SIG-M5 (cell line): ENCODE measurements at places on chromosomes 2 and 18.

DNA sequence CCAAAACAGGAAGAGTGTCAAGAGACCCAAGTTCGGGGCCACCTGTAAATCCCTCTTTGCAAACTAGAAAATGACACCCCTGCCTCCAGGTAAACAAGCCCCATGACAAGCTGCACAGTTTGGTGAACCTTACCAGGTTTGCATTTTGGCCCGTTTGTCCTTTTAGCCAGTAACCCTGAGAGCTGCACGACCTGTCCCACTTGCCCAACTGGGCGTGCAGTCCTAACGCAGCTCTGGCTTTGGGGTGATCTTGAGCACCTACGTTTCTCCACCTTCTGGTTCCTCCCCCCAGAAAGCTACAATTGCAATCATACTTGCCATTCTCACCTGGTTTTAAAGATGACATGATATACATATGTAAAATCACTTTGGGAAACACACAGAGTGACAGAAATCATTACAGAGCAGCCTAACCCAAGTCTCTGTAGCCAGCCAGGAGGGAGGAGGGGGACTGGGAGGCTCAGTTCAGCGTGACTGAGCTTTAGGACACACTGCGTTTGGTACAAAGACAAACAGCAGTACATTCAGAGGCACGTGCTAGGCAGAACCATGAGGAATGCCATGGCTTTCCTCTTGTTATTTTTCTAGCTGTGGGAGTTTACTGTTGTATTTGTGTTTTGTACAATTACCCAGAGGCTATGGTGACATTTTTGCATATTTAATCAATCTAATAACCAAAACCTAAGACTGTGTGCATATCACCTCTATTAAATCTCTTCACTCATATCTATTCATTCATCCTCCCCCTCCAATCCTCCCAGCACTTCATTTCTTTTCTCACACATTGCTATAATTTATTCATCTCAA lies 304.0 kb downstream of the IRS1 start:
- no peak for DNase-seq

- no peak for DNase-seq
These were observed 3.8 kb downstream of the NAT8 start for GRCh38 chr2:73638429-73638828.

DNA sequence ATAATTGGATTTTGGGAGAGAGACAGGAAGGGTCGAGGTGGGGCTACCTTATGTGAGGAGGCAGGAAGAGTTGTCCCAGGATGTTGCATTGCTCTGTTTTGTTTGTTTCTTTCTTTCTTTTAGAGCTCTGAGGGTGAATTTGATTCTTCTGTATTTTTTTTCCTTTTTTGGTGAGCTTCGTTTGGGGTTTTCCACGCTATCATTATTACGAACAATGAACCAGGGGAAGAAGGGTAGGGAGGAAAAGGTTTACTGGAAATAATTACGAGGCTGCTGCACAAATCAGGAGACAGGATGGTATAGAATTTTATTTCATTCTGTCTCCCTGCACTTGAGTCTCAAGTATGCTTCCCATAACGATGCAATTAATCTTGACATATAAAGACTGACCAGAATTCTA lies 51.4 kb upstream of the ZNF516 start:
- no peak for DNase-seq

- DNase-seq: no peak
These were observed 42.2 kb upstream of the DSC1 start for GRCh38 chr18:31204833-31205232.

DNA sequence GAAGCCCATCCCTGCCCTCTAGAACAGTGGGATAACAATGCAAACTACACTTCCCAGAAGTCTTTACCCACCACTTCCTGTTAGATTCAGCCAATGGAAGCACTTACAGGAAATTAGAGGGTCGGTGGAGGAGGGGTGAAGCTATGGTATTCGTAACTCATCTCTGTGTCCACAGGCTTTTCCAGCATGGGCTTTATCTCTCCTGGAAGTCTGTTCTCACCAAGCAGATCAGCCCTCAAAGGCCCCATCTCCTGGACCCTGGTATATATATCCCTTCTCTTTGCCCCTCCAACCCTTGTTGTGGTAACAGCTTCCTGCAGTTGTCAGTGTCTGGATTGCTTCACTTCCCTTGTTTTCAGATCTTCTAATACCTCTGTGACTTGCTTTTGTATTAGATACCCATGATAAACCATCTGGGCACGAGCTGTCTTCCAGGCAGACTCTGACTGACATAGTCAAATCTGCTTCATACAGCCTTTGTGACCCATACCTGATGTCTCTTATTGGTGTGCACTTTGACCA lies 475.0 kb upstream of the POU3F3 start:
- no peak for DNase-seq

GRCh38 chr2:64873472-64873924 lies 115.7 kb upstream of the SLC1A4 start:
- no peak for DNase-seq

- DNase-seq: no peak
These were observed 96.0 kb upstream of the NEUROD1 start for GRCh38 chr2:181776336-181776735.

GRCh38 chr2:172251231-172251630 lies 148.5 kb upstream of the DLX2 start:
- DNase-seq: no peak

DNA sequence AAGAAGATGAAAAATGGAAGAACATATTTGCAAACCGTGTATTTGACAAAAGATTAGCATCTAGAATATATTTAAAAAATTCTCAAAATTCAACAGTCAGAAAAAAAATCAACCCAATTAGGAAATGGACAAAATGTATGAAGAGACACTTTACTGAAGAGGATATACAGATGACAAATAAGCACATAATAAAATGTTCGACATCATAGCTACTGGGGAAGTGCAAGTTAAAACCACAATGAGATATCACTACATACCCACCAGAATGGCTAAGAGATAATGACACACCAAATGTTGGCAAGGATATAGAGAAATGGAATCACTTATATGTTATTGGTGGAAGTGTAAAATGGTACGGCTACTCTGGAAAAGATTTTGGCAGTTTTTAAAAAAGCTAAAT lies 11.7 kb upstream of the NUP35 start:
- no peak for DNase-seq

DNA sequence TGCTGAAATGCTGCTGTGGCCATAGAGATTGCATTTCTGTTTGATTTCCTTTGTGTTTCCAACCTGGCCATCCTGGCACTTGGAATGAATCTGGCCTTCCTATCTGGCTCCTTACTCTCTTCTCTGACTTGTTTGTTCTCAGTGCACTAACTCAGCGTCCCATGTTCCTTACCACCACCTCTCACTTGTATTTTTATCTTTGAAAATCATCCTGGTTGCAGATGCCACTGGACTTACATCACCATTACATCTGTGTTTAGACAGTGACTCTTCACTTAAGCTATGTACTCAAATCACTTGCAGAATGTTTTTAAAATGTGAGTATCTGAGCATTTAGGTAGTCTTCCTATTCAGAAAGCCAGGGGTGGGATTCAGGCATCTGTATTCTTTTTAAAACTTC lies 239.5 kb downstream of the WDR7 start:
- DNase-seq: no peak

DNA sequence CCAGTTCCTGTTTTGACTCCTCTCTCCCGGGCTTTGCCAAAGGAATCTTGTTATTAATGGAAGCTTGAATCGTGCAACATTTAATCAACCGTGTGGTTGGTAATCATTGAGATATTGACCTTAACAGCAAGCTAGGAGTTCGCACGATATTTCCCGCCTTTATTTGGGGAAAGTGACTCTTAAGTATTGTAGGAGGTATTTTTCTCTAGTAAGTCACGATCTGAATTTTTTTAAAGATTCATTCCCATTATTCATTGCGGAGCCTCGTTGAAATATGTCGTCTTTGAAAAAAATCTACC lies 663 bp downstream of the NUP35 start:
- DNase-seq: no peak

DNA sequence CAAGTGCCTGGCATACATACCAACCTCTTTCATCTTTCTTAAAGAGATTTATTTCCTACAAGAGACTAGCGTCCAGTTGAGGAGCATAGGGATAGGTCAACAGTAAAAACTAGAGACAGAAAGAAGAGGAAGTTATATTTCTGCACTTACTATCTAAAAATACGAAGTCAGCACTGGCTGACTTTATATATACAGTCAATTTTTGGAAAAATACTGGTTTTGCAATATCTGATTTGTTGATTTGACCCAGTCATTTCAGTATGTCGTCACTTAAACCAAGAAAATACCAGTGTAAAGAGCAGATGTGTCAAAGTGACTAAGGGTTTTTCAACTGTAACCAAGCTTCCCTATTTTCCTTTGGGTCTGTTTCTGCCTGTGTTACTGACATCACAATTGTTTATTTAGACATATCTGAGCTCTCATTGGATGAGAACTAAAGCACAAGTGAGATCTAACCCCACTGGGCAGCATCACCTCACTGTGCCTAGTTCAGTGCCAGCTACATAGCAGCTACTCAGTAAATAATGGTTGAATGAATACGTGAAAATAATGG lies 23.0 kb downstream of the CYTIP start:
- DNase-seq: peak; percentile 89

GRCh38 chr2:174744111-174744510 lies 20.2 kb downstream of the CHRNA1 start:
- no peak for DNase-seq

GRCh38 chr2:30938196-30938595 lies 130.9 kb upstream of the CAPN13 start:
- DNase-seq: no peak

DNA sequence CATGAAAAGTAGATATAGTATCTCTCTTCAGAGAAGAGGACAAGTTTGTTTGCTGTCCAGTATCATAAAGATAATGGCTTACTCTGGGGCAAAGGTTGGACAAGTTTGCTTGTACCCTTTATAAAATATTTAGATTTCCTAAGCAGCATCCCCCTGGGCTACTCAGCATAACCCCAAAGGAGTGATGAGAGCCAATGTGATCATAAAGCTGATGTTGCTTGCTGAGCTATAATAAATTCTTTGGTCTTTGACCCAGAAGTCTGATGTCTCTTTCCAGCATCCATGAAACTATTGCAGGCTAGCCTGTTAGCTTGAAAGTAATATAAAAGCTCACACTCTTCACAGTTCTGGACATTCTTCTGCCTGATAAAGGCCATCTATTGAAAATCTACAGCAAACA lies 138.3 kb upstream of the STON1 start:
- no peak for DNase-seq

GRCh38 chr2:8534386-8534728 lies 147.5 kb upstream of the ID2 start:
- DNase-seq: no peak

DNA sequence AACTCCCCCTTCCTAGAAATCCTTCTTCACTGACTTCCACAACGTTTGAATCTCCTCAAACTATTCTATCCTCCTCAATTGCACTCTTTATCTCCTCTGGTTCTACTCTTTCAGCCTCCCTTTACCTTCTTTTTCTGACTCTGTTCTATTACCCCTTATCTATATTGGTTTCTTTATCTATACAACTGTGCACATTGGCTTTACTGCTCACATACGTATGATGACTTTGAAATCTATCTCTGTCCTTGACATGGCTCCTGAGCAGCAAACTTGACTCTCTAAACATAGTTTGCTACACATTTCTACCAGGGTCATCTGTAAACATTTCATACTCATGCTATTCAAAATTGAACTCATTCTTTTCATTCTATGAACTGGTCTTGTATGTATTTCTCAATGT lies 601.0 kb upstream of the LINC00305 start:
- no peak for DNase-seq

GRCh38 chr2:237597196-237598145 lies 6.9 kb upstream of the RAB17 start:
- DNase-seq: no peak

- DNase-seq: no peak
These were observed 20.9 kb upstream of the RPRD1A start for GRCh38 chr18:36088256-36088655.

DNA sequence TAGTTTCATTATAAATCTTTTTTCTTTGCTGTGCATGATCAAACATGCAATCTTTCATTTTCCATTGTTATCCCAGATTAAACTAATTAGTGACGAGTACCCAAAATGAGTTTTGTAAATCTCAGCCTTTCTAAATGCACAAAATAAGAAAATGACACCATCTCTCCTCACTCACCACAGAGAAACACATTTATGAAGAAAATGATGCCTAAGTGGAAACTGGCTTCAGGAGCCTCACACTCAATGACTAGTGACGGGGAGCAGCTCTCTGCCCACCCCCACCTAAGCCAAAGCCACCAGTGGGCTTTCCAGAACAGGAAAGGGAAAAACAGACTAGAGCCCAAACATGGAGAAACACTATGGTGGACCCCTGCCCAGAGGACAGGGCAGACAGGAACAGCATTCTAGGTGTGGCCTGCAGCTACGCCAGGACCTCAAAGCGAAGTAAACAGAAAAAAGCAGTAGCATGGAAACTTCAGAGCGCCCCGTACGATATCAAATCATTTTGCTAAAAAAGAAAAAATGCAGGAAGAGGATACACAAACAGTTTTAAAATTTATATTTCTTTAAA lies 113.5 kb downstream of the RBMS1 start:
- no peak for DNase-seq

DNA sequence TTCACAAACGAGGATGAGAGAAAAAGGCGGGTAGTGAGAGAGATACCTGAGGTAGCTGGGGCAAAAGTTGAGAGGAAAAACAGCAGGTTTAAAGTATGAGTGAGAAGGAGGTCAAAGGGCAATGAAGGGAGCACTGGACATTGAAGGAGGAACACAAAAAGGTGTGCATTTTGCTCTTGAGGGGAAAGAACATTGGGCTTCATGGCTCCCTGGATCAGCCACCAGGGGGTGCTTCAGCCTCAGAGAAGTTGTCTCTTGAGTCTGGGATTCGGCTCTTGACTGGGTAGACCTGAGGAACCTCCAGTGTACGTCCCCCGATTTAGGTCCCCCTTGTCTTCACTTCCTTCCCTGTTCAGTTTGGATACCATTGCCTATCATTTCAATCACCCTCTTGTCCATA lies 128.5 kb downstream of the RAPGEF4 start:
- DNase-seq: no peak

- DNase-seq: no peak
These were observed 197.5 kb downstream of the PDE1A start for GRCh38 chr2:182229297-182229696.

DNA sequence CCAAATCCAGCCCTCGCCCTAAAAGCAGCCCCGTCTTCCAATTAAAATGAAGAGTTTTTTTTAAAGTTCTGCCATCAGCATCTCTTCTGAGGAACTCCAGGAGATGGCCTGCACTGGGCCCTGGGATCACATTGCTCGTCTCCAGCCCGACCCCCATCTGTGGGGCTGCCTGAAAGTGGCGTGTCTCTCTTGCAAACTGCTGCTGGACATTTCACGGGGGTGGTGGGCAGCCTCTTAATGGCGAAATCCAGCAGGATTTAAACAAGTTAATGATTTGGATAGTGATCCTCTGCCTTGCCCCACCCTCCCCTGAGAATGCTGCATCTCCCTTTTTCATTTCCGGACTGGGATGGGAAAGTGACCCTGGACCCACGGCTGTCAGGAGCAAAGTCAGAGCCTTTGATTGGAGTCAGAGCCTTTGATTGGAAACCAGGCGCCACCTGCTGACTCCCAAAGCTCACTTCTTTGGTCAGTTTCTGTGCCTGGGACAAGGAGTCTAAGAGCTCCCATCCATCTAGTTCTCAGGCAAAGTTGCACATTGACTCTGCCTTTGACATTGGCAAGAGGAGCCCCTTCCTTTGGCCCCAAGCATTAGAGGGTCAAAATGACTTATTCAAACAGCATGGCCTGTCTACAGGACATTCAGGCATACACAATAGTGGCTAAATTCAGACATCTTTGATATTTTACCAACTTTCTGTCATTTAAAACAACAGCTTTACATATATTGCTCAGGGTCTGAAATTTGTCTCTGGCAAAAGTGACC lies 155.2 kb downstream of the SH3BP4 start:
- DNase-seq: no peak

GRCh38 chr2:149029307-149029965 lies 9.1 kb upstream of the LYPD6B start:
- no peak for DNase-seq

GRCh38 chr18:12092398-12093229 lies 1.0 kb upstream of the ANKRD62 start:
- no peak for DNase-seq
